ENCODE measurements at places on chromosomes 12 and 14.
A peak's percentile ranks its signal among the peaks of the same experiment; 100 is the strongest.

DNA sequence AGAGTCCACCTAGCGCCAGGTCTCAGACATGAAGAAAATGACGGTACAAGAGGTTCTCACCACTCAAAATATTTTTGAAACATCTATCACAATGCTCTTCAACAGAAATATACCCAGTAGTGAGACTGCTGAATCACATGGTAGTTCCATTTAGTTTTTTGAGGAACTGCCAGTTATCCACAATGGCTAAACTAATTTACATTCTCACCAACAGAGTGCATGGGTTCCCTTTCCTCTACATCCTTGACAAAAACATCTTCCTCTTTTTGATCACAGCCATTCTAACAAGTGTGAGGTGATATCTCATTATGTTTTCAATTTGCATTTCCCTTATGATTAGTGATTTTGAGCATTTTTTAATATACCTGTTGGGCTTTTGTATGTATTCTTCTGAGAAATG is 5.7 kb upstream of the GPR65 start:
- no peaks in the 10 kb centered on the region for H3K27me3 ChIP-seq
- no peaks in the 10 kb centered on the region for H3K36me3 ChIP-seq
- H3K4me1 ChIP-seq: peaks cover 2% of the 10 kb centered on the region
- H3K27ac ChIP-seq: no peak overlapping the region
- H3K4me3 ChIP-seq: no peak overlapping the region

GRCh38 chr12:5369298-5369697 is 62.6 kb upstream of the NTF3 start:
- H3K4me3 ChIP-seq: no peak overlapping the region
- no peaks in the 10 kb centered on the region for H3K27me3 ChIP-seq
- H3K4me1 ChIP-seq: no peaks in the 10 kb centered on the region
- no peaks in the 10 kb centered on the region for H3K36me3 ChIP-seq
- no peak for DNase-seq

DNA sequence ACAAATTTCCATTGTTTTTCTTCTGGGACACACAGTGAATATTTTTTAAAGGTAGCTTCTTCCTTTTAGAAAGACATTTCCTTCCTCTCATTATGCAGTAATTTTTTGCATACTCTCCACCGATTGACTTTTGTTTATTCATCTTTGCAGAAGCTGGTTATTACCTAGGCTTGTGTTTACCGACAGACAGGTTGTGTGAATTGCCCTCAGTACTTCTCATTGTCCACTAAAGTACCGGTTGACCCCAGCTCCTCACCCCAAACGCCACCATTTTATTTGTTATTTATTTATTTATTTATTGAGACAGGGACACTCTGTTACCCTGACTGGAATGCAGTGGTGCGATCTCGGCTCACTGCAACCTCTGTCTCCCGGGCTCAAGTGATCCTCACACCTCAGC is 63.4 kb upstream of the MYL2 start:
- H3K4me3 ChIP-seq: no peak overlapping the region
- H3K27me3 ChIP-seq: peaks cover 12% of the 10 kb centered on the region
- no peaks in the 10 kb centered on the region for H3K36me3 ChIP-seq
- no peaks in the 10 kb centered on the region for H3K4me1 ChIP-seq

- no peaks in the 10 kb centered on the region for H3K27me3 ChIP-seq
- no peaks in the 10 kb centered on the region for H3K36me3 ChIP-seq
- H3K27ac ChIP-seq: peak within 1 kb of the TSS; percentile 93
- DNase-seq: peak; percentile 89
- peak within 1 kb of the TSS; percentile 69 for H3K4me3 ChIP-seq
- peaks cover 6% of the 10 kb centered on the region for H3K4me1 ChIP-seq
Measured at GRCh38 chr12:58920102-58920960, at the start of gene LRIG3. Gene LRIG3 (minus strand): TSS chr12:58920504. CDS start chr12:58920235, 269 bp downstream.

Measured in lower lobe of right lung (tissue), 2 donors.